ENCODE measurements at places on chromosomes 3 and 15. TPM values are rescaled to one million over a fixed set of nuclear protein-coding genes. Genes with fewer than 3 reads are reported as not detected.
A peak's percentile ranks its signal among the peaks of the same experiment; 100 is the strongest.

DNA sequence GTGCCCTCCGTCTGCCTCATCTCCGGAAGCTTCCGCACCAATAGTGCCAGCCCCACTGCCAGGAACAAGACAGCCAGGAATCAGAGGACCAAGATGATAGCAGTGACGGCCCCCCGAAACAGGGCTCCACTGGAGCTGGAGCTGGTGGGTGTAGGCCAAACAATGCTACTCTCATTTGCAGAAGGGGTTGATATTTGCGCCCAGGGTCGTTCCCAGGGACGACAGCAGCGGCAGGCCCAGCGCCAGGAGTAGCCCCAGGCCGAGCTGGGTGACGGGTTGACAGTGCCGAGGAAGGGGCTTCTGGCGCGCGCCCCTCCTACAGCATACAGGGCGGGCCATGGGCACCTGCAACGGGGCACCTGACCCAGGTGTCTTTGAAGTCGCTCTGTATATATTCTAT lies 301.4 kb downstream of the CNTN6 start:
- DNase-seq: no peak

- DNase-seq: peak; percentile 18
These were observed 31.6 kb downstream of the FAM227B start for GRCh38 chr15:49589030-49589429.

DNA sequence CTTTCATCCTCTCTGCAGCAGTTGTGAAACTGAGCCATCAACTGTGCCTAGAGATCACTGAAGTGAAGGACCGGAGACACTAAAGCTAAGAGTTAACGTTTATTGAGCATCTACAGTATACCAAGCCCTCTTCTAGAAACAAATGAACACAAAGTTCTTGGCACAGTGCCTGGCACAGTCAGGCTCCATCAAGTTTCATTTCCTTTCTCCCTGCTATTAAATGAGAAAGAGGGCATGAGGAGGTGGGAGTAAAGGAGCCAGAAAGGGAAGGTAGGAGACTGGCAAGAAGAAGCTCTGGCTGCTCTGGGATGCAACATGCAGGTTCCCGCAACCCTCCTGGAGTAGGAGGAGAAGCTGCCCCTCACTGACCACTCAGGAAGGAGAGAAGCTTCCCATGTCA lies 30.6 kb downstream of the CYP19A1 start:
- no peak for DNase-seq

ALDH1L1 gene
- 4.0 TPM for polyA plus RNA-seq

MPI gene
- polyA plus RNA-seq: 173 TPM

NBEAL2 gene
- polyA plus RNA-seq: 7.8 TPM

GOLGA6L4 gene
- 3.8 TPM for polyA plus RNA-seq
